ENCODE measurements at places on chromosomes 7 and 10. TPM values are rescaled to one million over a fixed set of nuclear protein-coding genes. Genes with fewer than 3 reads are reported as not detected.

Gene LRRN3
- polyA plus RNA-seq: 7.4 TPM

Gene STRA8
- polyA plus RNA-seq: not detected

Gene ELFN1
- 5.0 TPM for polyA plus RNA-seq

Gene ANKRD30A
- not detected for polyA plus RNA-seq

Gene MGMT
- polyA plus RNA-seq: 11.3 TPM

DNA sequence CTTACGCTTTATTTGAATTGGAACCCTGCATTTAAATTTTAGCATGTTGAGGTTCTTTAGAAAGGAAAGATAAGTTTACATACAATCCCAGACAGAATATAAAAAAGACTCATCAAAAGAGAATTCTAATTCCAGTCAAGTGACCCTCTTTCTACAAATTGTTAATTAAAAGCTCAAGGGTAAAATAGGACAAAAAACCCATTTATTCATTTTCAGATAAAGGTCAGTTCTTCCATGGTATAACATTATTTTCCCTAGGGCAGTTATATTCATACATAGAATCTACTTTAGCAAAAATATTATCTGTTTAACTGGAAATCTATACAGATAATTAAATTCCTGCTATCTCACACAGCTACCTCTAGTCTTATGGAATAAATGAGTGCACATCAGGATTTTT is 137.5 kb upstream of the LAMB4 start:
- DNase-seq: no peak

DNA sequence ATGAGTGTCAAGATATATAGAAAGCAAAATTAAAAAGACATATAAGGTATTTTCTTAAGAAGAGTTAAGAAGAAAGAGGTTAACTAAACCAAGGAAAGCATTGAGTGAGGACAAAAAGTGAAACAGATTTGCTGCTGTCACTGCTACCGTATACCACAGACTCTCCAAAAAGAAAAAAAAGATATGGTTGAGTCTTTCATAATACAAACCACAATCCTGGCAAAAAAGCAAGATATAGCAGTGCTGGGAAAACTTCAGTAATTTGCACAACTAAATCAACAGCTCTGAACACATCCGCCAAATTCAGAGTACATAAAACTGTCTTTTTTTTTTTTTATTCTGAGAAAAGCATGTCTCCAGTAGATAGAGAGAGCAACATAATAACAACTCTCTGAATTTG is 114.7 kb downstream of the ETV1 start:
- DNase-seq: no peak

GRCh38 chr7:48298779-48299178 is 127.5 kb downstream of the ABCA13 start:
- DNase-seq: no peak

GRCh38 chr10:43094085-43094484 is 17.2 kb downstream of the RET start:
- no peak for DNase-seq

- no peak for DNase-seq
These were observed 1074.7 kb downstream of the SORCS1 start for GRCh38 chr10:106089855-106090254.

DNA sequence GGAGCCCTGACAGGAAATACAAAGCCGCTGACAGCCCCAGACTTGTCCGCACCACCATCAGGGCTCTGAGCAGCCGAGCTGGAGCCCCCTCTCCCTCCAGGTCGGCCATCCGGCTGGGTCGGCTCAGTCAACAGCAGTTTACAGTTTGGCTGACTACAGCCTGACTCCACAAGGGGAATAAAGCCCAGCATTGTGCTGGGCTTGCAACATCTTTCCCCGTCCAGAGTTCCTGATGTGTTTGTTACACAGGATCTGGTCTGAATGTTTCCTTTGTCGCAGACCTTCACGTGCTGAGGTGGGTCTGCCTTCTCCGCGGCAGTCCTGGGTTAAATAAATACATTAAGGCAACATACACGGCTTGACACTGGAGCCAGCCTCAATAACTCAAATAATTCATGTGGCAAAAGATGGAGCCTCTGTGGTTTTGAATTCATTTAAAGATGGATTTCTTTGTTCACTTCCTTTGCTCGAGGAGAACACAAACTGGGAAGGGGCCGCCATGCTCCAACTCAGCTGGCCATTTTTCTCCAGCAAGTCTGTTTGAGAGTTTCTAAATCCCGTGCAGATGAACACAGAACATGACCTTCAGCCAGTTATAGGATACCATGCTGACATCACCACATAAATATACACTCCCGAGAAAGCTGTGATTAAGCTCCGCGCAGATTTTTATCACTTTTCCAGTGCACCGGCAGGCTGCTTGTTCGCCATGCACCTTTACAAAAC is 192.1 kb downstream of the WDR11 start:
- DNase-seq: no peak

GRCh38 chr7:114928060-114928459 is 6.2 kb downstream of the MDFIC start:
- DNase-seq: no peak

DNA sequence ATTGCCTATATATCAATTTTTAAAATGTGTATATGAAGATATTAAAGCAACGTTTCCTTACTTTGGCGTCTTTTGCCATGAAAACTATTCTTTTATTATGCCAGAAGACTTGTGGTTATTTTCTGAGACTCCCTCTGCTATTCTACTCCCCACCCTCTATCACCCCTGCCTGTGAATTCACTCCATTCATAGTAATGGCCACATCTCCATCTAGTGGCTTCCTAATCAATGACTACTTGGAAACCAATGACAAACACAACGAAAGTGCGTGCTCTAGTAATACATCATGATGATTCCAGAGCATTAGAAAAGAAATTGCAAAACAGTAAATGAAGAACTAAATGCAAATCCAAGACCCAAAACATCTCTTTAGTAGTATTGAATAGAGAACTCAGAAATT is 186.7 kb upstream of the HGF start:
- DNase-seq: peak; percentile 38

DNA sequence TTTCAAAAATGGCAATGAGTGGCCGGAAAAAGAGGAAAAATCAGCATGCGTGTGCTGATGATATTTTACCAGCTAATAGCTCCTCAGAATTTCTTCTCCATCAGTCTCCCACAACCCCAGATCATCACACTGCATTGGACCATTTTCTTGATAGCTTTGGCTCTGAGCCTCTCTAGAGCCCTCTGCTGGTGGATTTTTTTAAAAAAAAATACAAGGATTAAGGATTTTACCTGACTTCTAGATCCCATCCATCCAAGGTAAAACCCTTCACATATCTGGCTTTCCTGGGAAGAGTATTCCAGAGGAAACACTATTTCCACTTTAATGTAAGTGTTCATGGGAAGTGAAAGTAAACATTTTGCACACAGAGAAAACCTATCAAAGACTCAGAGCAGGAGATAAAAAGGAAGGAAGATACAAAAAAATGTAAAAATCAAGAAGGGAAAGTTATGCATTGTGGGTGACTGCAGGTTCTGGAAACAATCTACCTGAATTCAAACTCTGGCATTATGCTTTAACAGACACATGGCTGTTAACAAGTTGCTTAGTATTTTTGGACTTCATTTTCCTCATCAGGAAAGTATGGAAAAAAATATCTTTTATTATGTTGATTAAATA is 380.9 kb downstream of the LRRTM3 start:
- peak; percentile 6 for DNase-seq

DNA sequence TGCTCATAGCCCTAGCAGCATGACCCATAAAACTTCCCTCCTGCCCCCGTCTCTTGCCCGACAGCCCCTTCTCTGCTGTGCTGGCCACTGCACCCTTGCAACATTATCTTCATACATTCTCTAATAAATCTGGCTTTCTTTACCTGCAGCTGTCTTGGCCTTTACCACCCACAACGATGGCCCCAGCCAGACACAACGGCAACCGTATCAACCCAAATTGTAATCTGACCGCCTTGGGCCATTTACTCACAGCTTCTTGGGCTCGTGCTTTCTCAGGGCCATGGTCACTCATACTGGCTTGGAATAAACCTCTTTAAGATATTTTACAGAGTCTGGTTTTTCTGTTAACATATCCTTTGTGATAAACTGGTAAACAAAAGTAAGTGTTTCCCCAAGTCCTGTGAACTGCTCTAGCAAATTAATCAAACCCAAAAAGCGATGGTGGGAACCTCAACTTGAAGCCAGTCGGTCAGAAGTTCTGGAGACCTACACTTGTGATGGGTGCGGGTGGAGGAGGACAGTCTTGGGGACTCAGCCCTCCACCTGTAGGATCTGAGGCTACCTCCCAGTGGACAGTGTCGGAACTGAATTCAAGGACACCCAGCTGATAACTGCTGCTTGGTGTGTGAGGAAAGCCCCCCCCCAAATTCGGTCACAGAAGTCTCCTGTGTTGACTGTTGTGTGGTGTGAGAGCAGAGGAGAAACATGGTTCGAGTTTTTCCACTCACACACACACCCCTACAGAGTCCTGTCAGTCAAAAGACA is 87.6 kb upstream of the ATP6V0A4 start:
- DNase-seq: no peak

DNA sequence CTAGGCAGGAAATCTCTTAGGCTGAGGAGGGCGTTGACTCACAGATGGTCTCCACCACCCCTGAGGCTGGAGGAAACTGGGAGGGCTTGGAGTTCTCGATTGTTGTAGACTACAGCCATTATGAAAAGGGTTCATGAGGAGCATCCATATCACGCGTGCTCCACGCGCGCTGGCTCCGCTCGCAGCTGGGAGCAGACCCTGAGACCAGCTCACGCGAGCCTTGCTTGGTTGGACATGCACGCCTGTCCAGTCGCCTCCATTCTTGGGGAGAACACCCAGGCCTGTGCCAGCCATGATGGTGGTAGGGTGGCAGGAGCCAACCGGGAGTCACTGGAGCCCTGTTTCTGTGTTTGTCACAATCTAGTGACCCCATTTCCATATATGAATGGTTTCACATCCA is 139.1 kb downstream of the TCERG1L start:
- no peak for DNase-seq

- no peak for DNase-seq
These were observed 19.2 kb downstream of the ST8SIA6 start for GRCh38 chr10:17435187-17435586.

- no peak for DNase-seq
These were observed 91.2 kb upstream of the PLPP4 start for GRCh38 chr10:120365872-120366271.

- DNase-seq: no peak
These were observed 7.6 kb upstream of the ERVW-1 start for GRCh38 chr7:92485267-92485892.

DNA sequence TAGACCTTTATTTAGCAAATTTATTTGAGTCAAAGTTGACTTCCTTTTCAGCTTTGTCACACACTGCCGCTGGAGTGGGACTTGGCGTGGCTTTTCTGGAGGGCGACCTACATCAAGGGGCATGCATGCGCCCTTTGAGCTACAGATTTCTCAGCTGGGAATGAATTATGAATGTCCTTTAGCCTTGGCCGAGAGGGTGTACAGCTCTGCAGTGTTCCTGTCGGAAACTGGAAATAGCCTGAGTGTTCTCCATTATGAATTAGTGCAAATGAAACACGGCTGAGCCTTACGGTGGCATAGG is 79.7 kb downstream of the GLRX3 start:
- DNase-seq: no peak

- peak; percentile 27 for DNase-seq
These were observed 232.6 kb downstream of the REEP3 start for GRCh38 chr10:63753808-63754207.

DNA sequence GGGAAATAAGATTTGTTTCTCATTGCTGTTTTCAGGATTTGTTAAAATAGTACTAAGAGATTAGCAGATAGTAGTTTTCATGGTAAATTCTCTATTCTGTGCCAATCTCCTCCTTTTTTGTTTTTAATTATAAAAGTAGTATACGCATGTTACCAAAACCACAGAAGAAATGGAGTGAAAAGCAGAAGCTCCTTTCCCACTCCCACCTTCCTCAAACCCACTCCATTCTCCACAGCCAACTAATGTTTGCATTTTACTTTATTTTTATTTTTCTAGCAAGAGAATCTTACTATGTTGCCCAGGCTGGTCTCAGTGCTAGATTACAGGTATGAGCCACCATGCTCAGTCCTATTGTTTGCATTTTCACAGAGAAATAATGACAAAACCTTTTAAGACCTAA is 4.5 kb upstream of the LRMDA start:
- no peak for DNase-seq

DNA sequence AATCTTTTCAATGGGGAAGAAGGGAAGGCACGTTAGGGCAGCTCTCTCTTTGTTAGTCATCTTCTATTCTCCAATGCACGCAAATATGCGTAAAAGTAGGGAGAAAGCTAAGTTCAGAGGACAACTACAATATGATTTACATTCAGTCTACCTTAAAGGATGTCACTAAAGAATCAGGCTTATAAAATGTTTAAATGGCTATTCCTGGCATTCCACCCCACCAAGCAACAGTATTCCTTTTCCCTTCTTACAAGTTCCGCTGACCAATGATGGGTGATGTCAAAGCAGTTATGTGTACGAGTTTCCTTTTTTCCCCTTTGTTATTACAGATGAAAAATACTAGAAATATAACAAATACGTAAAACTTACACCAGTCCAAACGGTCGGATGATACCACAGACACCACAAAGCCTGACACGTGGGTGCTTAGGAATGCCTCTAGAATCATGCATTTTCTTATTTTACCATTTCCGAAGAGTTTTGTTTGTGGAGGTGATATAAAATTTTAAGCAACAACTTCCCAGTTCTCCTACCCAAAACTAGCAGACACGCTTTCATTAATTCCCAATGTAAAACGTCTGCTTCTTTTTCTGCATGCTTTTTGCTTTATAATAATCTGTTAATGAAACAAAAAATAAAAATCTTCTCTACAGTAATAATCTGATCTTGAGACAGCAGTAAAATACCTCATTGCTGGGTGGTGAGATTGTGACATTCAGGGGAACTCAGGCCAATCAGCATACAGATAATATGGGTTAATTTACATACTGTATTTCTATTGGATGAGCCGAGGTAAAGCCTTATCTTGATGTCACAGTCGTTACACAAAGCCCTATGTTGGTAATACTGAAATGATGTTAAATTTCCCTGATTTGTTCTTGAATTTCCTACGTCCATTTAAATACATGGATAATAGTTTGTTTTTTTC is 708 bp upstream of the GPR85 start:
- DNase-seq: peak; percentile 68

DNA sequence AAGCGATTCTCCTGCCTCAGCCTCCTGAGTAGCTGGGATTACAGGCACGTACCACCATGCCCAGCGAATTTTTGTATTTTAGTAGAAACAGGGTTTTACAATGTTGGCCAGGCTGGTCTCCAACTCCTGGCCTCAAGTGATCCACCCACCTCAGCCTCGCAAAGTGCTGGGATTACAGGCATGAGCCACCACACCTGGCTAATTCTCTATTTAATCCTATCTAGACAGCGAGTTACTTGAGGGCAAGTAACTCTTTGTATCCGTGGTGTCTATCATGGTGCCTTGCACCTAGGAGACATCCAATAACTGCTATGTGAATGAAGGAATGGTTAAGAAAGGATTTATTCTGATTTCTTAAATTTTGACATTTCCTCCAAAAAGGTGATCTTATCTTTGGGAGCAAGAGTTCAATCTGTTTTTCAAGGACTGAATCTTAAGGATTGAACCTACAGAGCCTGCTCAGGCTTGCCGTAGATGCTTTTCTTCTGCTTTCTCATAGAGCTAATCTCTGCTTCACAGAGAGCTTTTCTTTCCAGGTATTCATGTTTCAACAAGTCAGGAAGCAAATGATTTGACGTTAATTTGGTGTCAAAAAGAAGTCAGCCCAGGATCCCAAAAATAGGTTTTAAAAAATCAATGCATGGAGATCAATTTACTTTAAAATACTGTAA is 101.6 kb downstream of the CUL2 start:
- no peak for DNase-seq

All from muscle of arm (tissue), 14 donors.